ENCODE measurements at places on chromosomes 11 and 22. TPM values are rescaled to one million over a fixed set of nuclear protein-coding genes. Genes with fewer than 3 reads are reported as not detected.

GRCh38 chr11:6864438-6864837 lies 1.6 kb downstream of the OR10A2 start:
- no peaks in the 10 kb centered on the region for H3K27me3 ChIP-seq
- no peaks in the 10 kb centered on the region for H3K4me1 ChIP-seq
- no peaks in the 10 kb centered on the region for H3K36me3 ChIP-seq
- DNase-seq, result peak; percentile 58

DNA sequence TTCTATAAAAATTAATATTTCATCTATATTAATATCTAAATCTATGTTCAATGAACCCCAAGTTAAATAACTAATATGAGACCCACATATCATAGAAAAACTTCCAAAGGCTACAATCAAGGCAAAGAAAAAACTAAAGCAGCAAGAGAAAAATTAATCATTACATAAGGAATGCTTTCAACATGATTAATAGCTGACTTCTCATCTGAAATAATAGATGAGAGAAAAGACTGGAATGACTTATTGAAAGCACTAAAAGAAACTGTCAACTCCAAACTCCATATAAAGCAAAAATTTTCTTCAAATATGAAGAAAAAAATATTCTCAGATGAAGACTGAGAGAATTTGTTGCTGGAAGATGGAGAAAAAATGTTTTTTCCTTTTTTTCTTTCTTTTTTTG lies 13.0 kb downstream of the TRIM5 start:
- no peak overlapping the region for H3K4me3 ChIP-seq
- H3K36me3 ChIP-seq, result peaks cover 17% of the 10 kb centered on the region
- no peaks in the 10 kb centered on the region for H3K27me3 ChIP-seq
- no peaks in the 10 kb centered on the region for H3K4me1 ChIP-seq
- no peak for DNase-seq

GRCh38 chr11:69697469-69697843 lies 6.4 kb downstream of the FGF19 start:
- no peak for DNase-seq
- H3K27ac ChIP-seq, result no peak overlapping the region
- peaks cover 42% of the 10 kb centered on the region for H3K27me3 ChIP-seq
- peaks cover 2% of the 10 kb centered on the region for H3K4me1 ChIP-seq
- no peak overlapping the region for H3K4me3 ChIP-seq

Gene BDNF
- total RNA-seq, result 174 TPM

Gene EFEMP2
- 69.2 TPM for total RNA-seq

Measured in IMR-90 (cell line).